ENCODE measurements at places on chromosomes 12 and 14. TPM values are rescaled to one million over a fixed set of nuclear protein-coding genes. Genes with fewer than 3 reads are reported as not detected.
A peak's percentile ranks its signal among the peaks of the same experiment; 100 is the strongest.

KITLG gene
- not detected for polyA plus RNA-seq

TAS2R13 gene
- polyA plus RNA-seq, result not detected

RAPGEF3 gene
- polyA plus RNA-seq, result 0.08 TPM

SLC11A2 gene
- polyA plus RNA-seq, result 9.0 TPM

KLRK1 gene
- polyA plus RNA-seq, result 525 TPM

HVCN1 gene
- 20.1 TPM for polyA plus RNA-seq

ST8SIA1 gene
- 0.46 TPM for polyA plus RNA-seq

LUM gene
- polyA plus RNA-seq, result not detected

MRPL42 gene
- 64.6 TPM for polyA plus RNA-seq

IAPP gene
- not detected for polyA plus RNA-seq

GRCh38 chr14:23376482-23377197, at the start of gene CMTM5:
CMTM5 (plus strand) TSS chr14:23377046; CDS start chr14:23377252, 206 bp downstream.
- no peak for DNase-seq

DNA sequence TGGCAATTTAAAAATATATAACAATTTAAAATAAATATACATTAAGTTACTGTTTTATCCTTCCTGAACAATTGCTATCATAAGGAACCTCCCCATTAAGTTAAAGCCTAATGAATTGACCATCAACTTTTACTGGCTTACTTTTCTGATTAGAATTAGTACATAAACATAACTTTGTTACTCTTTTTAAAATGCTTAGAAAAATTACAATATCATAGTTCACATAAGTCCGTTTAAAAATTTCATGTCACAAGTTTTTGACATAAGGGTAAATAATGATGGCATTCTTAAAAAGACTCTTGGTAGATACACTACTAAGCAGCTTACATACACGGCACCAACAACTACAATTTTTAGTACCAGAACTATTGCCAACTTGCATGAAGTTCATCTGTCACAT, 1308.6 kb downstream of the FSCB start:
- no peak for DNase-seq

DNA sequence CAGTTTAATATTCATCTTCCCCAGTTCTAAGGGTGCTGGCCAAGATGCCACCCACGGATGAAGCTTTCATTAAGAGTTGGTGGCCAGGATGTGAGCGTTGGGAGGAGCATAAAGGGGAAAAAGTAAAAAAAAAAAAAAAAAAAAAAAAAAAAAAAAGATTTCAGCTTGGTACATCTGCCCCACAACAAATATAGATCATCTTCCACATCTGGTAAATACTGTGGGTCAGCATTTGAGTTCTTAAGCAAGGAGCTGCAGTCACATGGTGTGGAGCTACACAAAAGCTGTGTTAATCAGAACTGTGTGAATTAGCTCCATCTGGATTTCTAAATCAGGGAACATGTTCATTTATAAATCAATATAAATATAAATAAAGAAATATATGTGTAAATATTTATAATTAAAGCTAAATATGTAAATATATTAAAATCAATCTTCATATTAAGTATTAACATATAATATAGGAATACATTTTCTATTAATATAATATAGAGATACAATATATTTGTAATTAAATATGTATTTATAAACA, 262.3 kb downstream of the NUAK1 start:
- DNase-seq, result no peak

- DNase-seq, result peak; percentile 58
Observed at GRCh38 chr12:95117178-95117599, 43.8 kb upstream of the NR2C1 start.

- no peak for DNase-seq
Observed at GRCh38 chr12:51672334-51672733, 81.3 kb downstream of the SCN8A start.

DNA sequence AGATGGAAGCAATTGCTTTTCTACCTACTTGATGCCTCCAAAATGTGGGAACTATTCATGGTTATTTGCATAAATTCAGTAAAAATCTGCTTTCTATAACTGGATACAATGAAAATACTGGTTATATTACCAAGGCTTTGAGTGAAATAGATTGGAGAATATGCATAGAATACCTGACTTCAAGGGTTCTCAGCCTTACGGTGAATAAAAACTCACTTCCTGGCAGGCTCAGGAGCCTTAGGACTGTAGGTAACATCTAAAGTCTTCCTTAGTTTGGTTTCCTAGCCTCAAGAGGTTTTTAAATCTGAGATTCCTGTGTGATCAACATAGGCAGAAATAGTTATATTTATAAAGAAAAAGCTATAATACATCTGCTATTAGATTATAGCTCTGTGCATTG, 158.6 kb downstream of the SLC41A2 start:
- DNase-seq, result no peak

GRCh38 chr14:104676694-104677511, 12.5 kb upstream of the INF2 start:
- DNase-seq, result no peak

DNA sequence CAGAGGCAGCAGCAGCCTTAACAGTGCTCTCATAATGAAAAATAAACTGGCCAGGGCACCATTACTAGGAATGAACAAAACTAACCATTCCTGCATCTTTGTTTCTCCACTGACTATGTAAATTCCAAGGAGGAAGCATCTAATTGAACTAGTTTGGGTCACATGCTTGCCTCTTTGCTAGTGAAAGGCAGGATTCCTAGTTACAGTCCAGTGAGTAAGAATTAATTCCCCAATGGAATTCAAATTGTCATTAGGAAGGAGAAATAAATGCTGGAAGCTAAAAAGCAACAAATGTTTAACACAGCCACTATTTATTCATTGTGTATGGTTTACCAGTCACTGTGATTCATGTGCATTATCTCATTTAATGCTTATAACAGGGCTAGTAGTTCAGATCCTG, 316.0 kb downstream of the CCDC91 start:
- no peak for DNase-seq

DNA sequence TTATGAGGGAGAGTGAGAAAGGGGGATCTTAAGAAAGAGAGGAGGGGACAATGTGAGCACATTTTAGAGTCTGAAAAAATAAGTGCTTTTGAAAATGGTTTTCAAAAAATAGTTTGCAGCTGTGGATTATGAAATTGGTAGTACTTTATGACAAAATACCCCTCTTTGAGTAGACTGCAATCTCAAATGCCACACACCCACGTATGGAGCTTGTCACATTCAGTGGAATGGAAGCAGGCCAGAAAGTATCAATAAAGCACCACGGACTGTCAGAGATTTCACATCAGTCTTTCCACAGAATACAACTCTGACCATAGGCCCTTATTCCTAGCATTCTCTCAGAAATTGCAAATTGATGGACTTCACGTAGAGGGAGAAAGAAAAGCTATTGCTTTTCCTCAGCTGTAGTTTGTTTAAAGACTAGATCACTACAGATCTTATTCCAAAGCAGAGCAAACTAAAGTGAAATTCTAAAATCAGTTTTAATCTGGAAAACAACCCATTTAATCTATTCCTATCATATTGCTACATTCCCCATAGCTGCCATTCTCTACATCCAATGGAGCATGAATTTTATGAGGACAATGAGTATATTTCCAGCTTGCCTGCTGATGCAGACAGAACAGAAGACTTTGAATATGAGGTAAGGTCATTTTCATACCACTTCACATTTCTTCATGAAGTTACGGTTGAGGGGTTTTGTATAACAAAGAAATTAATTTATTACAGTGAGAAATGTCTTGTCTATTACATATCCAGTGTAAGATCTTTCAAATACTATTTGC, 321.3 kb downstream of the PDZRN4 start:
- DNase-seq, result no peak

DNA sequence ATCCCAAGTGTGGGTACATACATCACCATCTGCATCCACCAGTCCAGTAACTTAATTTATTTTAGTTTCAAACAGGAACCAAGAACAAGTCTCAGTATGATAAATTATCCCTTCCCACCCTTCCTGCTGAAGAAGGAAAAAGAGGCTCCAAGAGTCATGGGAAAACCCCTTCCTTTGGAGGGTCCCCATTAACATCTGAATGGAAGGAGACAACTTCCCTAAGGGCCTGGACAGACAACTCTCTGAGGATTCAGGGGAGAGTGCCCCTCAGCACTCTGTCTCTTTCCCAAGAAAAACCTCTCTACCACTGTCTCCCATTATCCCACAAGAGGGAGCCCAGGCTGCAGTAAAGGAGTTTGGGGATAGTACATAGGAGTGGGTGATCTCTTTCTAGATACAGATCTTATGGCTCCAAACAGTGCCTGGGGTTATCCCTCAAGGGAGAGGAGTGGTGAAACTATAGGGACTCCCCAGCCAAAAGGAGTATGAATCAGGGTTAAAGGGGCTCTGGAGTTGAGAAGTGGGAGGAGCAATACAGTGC, 6.2 kb downstream of the WNT10B start:
- DNase-seq, result no peak

DNA sequence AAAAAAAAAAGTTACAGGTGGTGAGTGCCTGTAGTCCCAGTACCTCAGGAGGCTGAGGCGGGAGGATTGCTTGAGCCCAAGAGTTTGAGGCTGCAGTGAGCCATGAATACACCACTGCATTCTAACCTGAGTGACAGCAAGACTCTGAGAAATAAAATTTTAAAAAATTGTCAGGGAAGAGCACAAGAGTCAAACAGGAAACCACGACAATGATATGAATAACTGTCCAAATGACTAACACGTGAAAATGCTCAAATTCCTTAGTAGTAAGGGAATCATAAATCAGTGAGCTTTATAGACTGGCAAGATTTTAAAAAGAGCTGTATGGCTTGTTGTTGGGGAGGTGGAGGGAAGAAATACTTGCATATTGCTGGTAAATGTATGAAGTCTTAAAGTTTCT, 12.9 kb upstream of the ASPG start:
- DNase-seq, result no peak

GRCh38 chr14:102464846-102465341, 44.7 kb downstream of the ANKRD9 start:
- DNase-seq, result no peak

GRCh38 chr14:80266930-80267329, 55.6 kb upstream of the DIO2 start:
- DNase-seq, result no peak

- DNase-seq, result no peak
Observed at GRCh38 chr12:113221997-113222729, 899 bp downstream of the TPCN1 start.

DNA sequence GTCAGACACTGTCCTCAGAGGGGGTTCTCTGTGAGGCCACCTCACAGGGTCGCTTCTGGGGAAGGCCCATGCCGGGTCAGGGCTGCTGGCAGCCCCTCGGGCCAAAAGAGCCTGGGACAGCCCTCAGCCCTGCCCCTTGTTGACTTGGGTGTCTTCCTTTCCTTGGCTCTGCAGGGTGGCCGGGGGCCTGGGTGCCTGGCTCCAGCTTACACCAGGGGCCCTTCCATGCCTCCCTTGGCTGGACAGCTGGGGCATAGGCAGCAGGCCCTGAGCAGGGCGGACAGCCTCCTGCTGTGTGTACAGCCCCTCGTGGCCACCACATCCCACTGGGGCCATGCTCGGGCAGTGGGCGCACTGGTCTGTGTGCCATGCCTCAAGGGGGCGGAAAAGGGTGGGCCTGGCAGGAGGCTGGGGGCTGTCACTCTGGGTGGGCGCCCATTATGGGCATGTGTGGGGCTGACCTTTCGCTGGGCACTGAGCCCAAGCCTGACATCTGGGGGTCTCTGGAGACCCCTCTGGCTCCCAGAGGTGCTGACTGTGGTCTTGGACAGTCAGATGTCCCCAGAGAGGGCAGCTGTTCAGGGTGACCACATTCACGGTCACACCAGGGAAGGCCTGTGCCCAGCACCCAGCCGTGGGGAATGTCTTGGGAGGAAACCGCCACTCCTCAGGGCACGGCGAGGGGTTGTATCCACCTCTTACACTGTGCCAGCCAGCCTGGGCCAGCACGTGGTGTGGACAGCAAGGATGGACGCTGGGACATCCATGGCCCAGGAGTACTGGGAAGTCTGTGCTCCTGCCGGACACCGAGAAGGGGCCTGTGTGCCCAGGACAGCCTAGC, 313.3 kb downstream of the TMEM121 start:
- no peak for DNase-seq

DNA sequence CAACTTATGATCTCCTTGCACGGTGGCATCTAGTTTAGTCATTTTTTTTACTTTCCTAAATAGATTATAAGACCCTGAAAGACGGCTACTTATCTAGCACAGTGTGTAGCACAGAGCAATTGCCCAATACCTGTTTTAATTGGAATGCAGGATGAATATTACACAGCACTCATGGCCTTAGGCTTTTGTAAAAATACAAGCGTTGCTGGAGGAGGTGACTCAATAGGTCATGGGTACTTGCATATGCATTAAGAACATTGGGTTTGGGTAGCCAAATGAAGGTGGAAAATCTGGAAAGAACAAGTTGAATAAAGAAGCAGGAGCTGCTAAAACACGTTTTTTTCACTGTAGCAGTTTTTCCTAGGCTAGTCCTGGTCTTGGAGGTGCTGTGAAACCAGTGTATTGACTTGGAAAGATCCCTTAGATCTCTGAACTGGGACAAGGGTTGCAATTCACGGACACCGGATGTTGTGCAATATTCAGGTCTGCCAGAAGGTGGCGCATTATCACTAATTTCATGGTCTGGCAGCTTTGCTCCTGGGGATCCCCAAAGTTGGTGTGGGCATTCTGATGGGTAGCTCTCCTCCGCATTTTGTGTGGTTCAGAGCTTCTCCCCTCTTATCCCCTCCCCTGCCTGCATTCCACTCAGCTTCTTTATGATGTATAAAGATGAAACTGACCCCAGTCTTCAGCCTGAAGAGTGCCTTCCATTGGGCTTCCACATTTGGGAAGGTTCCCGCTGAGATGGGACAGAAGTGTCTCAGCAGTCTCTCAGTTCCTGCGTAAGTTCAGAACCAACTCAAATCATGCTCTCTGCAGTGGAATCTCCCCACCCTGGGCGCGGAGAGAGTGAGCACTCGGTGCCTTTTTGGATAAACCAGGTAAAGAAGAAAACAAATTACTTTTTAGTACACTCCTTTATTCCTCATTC, 278.3 kb downstream of the NRXN3 start:
- no peak for DNase-seq

- no peak for DNase-seq
Observed at GRCh38 chr12:108816652-108817335, 40.6 kb downstream of the SSH1 start.

GRCh38 chr14:61434311-61434710, 112.9 kb downstream of the PRKCH start:
- no peak for DNase-seq

DNA sequence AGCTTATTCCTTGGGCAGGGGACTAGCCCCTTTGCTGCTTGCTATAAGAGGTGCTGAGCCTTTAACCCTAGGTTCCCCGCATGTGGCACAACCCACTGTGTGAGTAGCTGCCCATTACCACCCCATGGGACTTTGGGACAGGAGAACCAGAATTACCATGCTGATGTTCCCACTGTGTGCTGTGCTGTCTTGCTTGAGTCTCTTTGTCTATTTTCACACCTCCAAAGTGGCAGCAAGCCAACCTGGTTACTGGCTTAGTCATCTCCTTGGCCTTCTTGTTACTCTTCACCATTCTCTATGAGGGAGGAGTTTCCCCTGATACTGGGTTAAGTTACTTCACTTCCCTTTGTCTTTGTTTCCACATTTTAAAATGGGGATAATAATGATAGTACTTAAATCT, 73.4 kb upstream of the ETV6 start:
- DNase-seq, result no peak

- no peak for DNase-seq
Observed at GRCh38 chr14:63453443-63453936, 89.7 kb downstream of the PPP2R5E start.

GRCh38 chr14:52094546-52095271, 25.9 kb upstream of the NID2 start:
- no peak for DNase-seq
